ENCODE measurements at places on chromosomes 6 and 20.

GRCh38 chr6:31621991-31622390 lies 1.5 kb downstream of the PRRC2A start:
- DNase-seq, result peak; percentile 49

- no peak for DNase-seq
These were observed 86.8 kb downstream of the MOXD1 start for GRCh38 chr6:132314432-132314831.

DNA sequence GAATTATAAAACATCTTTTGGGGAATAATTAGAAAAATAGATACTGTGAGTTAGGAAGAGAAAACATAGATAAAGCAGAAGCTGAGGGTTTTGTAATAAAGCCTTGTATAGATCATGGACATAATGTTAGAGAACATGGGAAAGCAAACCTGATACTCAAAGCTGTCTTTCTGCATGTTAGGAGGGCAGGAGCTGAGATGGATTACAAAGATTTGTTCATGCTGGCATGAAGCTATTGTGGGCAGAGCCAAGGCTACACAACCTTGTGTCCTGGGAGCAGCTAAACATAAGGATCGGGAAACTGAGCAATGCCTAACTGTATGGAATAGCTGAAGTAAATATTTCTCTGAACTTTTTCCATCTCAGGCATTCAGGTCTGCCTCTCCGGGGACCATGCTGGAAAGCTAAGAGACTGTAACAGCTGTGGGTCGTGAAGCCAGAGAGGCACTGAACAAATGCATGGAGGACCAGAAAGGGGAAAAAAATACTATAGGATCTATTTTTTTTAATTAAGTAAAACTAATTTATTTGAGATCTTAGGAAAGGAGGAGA lies 28.2 kb upstream of the CNKSR3 start:
- peak; percentile 38 for DNase-seq

GRCh38 chr6:70445001-70445400 lies 31.7 kb downstream of the FAM135A start:
- no peak for DNase-seq

- no peak for DNase-seq
These were observed 16.1 kb upstream of the RBM38 start for GRCh38 chr20:57374931-57375651.

GRCh38 chr20:40262219-40262618 lies 426.8 kb downstream of the MAFB start:
- no peak for DNase-seq

- DNase-seq, result no peak
These were observed 11.5 kb downstream of the DLL1 start for GRCh38 chr6:170279426-170279825.

DNA sequence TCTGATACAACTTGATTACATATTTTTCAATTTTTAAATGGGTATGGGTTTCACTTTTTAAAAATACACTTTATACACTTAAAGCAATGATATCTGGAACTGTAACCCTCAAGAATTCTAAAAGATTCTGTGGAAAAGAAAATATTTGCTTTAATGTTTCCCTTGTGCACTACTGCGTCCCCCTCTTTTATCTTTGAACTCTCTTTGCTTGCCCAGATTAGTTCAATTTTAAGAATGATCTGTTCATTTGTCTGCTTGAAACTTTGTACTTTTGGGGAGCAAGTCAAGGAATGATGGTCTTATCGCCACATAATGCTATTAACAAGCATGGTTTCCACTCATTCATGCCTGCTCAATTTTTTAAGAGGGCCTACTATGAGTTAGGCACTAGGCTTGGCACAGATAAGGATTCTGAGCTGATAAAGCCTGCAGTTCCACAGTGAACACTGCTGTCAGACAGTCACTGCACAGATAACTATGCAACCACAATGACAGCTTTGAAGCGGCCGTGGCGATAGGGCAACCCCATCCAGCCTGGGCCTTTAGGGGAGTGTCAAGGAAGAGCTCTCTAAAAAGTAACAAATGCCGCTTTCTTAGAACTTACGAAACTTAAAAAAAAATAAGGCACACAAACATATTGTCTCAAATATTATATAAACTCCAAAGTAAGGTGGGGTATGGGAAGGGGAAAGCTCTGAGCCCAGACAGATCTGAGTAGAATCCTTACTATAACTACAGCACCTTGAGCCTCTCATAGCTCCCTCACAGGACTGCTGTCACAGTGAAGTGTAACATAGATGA lies 29.7 kb downstream of the FYN start:
- no peak for DNase-seq

DNA sequence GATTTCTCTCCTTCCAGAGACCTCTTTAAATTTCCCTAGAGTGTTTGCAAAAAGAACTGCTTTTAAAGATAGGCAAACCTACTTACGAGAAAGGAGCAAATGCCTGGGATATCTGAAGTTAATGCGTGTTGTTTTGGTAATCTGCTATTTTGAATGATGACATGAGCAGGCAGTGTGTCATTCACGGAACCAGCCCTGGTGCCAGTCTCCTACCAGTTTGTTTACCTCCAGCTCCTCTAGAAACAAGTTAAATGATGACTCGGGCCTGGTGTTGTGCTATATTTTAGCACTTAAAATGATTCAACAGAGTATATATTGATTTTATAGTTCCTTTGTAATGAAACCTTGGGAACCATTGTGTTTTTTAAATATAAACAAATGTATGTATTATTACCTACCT lies 41.1 kb upstream of the MAP3K4 start:
- DNase-seq, result no peak

DNA sequence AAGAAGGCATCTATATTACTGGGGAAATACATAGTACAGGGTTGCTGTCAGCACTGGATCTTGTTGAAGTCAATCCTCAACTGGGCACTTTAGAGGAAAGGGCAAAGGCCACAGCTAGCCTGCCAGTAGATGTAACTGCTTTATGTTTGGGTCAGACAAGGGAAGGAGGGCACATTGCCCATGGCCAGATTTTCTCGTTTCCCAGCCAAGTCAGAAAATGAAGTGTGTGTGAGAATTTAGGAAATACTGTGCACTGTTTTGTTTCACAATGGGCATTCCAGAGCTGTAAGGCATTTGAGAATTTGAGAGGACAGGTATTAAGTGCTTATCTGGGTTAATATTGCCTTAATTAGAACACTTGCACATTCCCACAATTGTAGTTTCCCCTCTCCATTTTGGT lies 183.9 kb upstream of the MCHR2 start:
- no peak for DNase-seq

DNA sequence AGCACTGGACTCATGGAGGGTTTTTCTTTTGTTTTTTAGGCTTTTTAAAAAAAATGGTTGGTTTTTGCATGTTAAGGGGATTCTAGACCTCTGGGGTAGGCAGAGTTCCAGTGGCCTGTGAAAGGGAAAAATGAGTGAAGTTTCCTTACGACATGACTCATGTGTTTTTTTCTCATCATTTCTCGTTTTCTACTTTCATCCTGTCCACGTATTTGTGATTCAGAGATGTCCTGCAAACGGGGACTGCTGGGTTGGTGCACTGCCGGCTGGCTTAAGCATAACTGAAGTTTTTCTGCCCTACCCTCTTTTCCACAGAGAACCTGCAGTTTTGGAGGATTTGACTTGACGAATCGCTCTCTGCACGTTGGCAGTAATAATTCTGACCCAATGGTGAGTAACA lies 182.3 kb downstream of the SASH1 start:
- no peak for DNase-seq

DNA sequence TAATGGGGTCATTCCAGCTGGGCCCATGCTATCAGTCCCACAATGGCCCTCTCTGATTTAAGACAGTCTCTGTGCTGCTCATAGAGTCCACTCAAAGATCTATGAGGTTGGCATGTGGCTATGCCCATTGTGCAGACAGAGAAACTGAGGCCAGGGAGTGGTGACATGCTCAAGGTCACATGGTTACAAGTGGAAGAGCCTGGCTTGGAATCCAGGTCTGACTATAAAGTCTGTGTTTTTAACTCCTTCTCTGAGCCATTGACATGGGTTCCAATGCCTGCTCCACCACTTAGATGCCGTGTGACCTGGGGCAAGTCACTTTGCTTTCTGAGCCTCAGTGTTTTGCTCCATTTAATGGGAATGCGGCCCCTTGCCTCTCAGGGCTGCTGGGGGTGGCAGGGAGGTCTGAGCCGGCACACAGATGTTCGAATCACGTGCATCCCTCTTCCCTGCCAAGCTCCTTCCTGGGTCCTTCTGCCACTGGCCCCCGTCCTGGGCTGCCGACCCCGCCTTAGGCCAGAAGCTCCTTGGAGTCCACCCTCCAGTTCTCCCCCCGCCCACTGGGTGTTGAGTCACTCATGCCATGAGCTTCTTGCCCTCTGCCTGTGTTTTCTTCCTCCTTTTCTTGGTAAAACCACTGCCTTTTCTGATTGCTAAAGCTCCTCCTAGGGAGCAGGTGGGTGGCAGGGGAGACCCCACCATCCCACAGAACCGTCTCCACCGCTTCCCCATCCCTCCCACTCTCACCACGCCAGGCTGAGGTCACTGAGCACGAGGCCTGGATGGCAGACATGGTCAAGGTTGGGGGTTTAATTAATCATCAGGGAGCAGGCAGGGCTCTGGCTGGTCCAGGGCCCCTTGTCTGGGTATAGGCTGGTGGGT lies 35.7 kb downstream of the CEBPB start:
- no peak for DNase-seq

GRCh38 chr6:19231878-19232561 lies 605.1 kb upstream of the ID4 start:
- DNase-seq, result no peak

DNA sequence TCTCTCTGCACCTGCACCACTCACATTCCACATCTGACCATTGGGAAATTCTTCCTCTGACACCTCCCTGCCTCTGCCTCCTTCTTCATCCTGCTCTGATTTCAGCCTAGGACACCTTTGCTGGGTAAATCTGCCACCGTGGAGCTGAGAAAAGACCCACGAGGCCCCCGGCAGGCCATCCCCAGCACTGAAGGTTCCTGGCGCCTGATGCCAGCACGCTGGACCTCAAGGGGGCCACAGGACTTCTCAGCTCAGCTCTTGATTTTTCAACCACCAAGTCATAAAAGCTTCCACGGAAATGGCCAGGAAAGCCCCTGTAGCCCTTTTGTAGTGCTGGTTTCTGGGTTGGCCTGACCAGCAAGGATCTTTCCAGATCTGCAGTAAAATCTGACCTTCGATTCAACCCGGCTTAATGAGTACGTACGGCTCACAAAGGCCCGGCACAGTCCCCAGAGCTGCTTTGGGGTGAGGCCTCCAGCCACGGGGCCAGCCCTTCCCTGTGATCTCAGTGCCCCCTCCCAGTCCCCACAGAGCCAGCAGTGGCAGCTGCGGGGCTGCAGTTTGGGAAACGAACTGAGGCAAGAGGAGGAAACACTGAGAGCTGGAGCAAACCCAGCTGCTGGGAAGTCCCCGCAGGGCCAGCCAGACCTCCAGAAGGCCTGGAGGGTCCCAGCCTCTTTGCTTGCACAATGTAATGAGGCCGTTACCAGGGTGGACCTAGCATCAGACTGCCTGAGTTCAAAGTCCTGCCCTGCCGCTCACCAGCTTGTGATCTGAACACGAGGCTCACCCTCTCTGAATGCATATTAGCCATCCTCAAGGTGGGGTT lies 157.5 kb downstream of the BMP7 start:
- DNase-seq, result no peak

DNA sequence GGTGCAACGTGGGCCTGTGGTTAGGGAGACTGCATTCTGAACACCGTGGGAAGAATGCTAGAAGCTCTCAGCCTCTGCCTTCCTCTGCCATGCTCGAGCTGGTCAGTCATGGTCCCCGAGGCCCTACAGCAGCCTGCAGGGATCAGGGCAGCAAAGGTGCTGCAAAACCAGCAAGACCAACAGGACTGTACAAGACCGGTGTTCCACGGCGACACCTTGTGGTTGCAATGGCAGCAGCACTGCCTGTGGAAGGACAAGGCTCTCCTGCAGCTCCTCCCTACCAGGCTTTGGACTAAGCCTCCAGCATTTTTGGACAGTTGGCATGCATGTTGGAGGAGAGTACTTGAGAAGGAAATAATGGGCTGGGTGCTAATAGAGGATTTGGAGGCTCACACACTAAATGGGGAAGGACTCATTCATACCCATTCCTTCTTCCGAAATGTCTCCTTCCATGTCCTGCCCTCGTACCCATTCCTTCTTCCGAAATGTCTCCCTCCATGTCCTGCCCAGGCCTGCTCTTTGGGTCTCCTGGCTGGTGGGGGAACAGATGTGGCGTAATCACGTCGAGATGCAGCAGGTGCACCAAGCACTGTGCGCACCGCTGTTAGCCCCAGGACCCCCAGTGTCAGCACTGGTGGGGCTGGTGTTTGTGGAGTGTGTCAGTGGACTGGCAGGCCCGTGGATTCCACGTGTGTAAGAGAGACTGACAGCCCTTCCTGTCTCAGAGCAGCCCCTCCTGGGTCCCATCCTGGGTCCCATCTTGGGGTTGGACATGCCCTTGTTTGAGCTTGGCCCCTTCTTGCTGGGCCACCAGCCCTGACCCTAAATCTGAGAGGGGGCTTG lies 18.6 kb upstream of the MYT1 start:
- no peak for DNase-seq

GRCh38 chr6:130969791-130970491 lies 93.1 kb downstream of the EPB41L2 start:
- no peak for DNase-seq

GRCh38 chr6:12009876-12010634 lies 2.1 kb upstream of the HIVEP1 start:
- DNase-seq, result no peak

- DNase-seq, result no peak
These were observed 57.2 kb downstream of the GFRA4 start for GRCh38 chr20:3606021-3606420.

DNA sequence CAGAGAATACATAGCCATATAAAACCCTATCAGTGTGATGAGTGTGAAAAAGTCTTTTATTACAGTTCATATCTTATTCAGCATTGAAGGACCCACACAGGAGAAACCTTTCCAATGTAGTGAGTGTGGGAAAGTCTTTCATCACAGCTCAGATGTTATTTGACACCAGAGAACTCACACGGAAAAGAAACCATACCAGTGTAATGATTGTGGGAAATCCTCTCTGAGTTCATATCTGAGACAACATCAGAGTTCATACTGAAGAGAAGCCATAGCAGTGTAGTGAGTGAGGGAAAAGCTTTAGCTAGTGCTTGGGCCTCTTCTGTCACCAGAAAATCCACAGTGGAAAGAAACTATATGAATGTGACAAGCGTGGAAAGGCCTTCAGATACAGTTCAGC lies 8.6 kb upstream of the ZSCAN16 start:
- no peak for DNase-seq

GRCh38 chr6:147564556-147564955 lies 56.1 kb downstream of the SAMD5 start:
- DNase-seq, result no peak

GRCh38 chr20:43824309-43825050 lies 90.2 kb upstream of the TOX2 start:
- no peak for DNase-seq

GRCh38 chr6:24743265-24743943 lies 24.4 kb upstream of the C6orf62 start:
- no peak for DNase-seq

Data from HAP-1 (cell line).